ENCODE measurements at places on chromosomes 16 and 17.

DNA sequence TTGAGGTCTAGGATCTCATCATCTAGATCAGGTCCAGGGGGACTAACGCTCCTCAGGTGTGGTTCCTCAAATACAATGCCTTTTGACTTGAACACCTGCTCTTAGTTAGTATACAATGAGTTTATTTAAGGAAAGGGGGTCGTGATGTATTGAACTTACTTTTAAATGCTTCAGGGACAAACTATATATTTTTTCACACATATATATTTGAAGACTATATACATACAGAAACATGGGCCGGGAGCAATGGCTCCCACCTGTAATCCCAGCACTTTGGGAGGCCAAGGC is 11.5 kb upstream of the USP32 start:
- no peak for DNase-seq

GRCh38 chr16:58615280-58615679 is 14.3 kb downstream of the CNOT1 start:
- no peak for DNase-seq

DNA sequence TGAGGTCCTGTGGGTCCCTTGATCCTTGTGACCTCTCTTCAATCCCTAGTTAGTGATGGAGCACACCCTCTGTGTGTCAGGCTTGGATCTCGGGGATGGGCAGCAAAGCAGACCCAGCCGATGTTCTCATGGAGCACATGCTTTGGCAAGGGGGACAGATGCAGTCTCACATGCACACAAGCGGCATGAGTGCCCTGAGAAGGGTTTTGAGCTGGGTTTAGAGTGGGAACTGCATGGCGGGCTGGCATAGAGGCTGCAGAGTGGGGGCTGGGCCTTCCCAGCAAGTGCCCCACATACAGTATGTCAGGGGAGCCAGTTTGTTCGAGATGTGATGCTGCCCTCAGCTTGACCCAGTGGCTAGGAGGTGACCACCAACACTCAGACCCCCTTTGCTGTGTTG is 41.6 kb downstream of the B9D1 start:
- no peak for DNase-seq

- DNase-seq, result no peak
These were observed 18.2 kb downstream of the SCN4A start for GRCh38 chr17:63954402-63955063.

GRCh38 chr16:11329071-11329491 is 16.2 kb upstream of the RMI2 start:
- DNase-seq, result no peak

DNA sequence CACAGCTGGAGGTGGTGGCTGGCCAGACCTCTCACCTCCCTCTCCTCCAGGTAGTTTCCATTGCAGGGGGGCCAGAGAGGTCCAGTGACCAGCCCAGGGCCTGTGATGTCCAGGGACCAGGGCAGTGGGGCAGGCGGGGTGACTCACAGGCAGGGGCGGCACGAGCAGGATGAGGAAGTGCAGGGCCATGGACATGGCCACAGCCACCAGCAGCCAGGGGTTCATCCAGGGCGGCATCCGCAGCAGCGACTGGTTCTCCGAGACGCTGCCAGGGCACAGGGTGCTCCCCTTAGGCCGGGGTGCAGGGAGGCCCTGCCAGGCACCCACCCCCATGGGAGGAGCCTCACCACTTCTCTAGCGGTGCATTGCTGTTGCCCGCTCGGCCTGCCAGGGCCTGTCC is 12.9 kb upstream of the P2RX1 start:
- no peak for DNase-seq

- DNase-seq, result peak; percentile 40
These were observed 477 bp downstream of the CFAP20 start for GRCh38 chr16:58128711-58129096.

- no peak for DNase-seq
These were observed 153.4 kb upstream of the PLCG2 start for GRCh38 chr16:81625544-81626153.

DNA sequence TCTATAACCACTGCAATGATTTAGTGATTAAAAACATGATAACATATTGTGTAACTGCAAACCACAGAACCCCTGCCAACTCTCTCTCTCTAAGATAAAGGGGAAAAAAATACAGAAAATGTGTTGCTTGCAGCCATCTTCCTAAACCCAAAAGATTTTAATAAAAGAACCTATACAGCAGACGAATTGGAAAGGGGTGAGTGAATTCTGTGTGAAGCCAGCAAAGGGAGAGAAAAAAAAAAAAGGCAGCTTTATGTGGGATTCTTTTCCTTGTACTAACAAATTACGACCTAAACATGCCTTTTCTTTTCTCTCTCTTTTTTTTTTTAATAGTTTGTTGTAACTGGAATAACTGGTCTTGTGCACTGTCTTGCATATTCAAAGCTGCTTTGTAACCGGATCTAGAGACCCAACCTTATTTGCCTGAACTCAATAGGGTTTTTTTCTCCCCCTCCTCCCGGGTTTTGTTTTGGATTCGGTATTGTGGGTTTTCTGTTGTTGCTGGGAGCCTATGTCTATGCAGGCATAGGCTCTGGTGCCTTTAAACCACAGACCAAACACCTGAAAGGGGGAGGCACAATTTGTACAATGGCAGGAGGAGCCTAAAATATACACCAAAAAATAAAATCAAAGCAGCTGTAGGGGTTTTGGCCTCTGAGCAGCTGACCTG is 7.0 kb upstream of the ZFHX3 start:
- DNase-seq, result no peak

DNA sequence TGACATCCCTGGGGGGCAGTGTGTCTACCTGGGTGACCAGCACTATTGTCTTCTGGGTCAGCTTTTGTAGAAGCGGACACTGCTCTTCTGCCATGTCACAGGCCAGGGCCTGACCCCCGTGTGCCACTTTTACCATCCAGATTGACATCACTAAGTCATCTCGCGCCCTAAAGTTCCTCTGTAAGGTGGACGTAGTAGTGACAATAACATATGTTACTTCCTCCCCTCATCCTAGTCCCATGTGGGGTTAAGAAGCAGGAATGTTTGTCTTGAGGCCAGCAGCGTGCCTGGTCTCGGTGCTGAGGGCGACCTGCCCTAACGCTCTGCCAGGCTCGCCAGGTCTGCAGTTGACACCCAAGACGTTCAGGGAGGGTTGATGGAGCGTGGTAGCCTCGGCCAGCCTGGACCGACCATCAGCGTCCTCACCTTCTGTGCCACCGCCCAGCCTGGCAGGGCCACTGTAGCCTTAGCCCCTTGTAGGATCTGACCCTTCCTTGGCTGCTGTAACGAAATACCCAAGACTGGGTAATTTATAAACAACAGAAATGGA is 20.7 kb downstream of the GAA start:
- no peak for DNase-seq

DNA sequence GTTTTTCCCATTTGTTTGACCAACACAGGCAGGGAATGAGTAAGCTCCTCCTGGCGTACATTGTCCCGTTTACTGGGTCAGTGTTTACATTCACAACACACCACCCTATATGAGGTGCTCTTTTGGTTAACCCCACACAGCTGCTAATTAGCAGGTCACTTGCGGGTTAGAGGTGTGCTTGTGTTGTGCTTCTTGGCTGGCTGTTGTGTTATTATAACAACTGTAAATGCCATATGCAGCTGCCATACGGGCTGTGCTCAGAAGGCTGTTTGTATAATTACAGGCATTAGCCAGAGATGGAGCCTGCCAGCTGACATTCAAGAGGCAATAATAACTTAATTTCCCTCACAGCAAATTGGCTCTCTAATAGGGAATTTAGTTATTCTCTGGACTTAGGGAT is 205.1 kb upstream of the ELAC2 start:
- no peak for DNase-seq

- no peak for DNase-seq
These were observed 35.4 kb upstream of the RNF43 start for GRCh38 chr17:58452738-58453137.

- peak; percentile 36 for DNase-seq
These were observed 609 bp upstream of the ZNF750 start for GRCh38 chr17:82840431-82840831.

GRCh38 chr17:44267818-44268490 is at the start of gene SLC4A1:
Gene SLC4A1, minus strand, starts transcription at chr17:44268135. Its CDS starts 5,269 bp downstream, at chr17:44262866.
- DNase-seq, result no peak

DNA sequence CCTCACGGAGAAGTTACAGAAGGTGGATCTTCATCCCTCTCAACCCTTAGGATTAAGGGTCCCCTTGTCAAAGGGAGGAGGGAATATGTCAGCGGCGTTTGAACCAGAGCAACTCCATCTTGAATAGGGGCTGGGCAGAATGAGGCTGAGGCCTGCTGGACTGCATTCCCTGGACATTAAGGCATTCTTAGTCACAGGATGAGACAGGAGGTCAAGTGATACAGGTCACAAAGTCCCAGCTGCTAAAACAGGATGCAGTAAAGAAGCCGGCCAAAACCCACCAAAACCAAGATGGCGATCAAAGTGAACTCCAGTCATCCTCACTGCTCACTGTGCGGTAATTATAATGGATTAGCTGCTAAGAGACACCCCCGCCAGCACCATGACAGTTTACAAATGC is 36.7 kb downstream of the RBFOX3 start:
- no peak for DNase-seq

DNA sequence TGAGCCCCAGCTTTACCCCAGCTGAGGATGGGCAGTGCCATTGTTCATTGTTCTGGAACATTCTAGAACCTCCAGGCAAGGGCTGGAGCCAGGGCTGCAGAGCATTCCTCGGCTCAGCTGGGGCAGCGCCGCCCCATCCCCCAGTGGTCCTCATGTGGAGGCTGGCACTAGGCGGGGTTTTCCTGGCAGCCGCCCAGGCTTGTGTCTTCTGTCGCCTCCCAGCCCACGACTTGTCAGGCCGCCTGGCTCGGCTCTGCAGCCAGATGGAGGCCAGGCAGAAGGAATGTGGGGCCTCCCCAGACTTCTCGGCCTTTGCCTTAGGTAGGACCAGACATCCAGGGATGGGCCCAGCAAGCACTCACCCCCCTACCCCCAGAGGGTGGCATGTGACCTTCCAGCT is at the start of gene TMEM95:
Gene TMEM95 (plus strand): TSS at position 104 of the 400 bp plus-strand sequence. CDS start 49 bp downstream, at position 153.
- DNase-seq, result no peak

GRCh38 chr16:49158029-49158642 is 123.5 kb downstream of the CBLN1 start:
- DNase-seq, result peak; percentile 68

DNA sequence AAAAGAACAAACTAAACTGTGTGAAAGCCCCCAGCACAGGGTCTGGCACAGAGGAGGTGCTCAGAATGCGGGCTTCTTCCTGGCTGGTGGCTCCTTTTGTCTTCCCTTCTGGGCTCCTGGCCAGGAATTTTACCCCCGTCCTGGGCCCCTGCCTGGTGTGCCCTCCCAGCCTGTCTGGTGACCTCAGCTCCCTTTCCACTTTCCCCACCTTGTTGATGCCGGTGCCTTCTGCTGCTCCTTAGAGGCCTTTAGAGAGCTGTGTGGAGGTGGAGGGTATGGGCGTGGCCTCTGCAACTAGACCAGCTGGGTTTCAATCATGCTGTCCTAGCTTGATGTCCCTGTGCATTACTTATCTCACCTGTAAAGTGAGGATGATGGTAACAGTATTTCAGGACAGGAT is 16.8 kb downstream of the PIRT start:
- no peak for DNase-seq

DNA sequence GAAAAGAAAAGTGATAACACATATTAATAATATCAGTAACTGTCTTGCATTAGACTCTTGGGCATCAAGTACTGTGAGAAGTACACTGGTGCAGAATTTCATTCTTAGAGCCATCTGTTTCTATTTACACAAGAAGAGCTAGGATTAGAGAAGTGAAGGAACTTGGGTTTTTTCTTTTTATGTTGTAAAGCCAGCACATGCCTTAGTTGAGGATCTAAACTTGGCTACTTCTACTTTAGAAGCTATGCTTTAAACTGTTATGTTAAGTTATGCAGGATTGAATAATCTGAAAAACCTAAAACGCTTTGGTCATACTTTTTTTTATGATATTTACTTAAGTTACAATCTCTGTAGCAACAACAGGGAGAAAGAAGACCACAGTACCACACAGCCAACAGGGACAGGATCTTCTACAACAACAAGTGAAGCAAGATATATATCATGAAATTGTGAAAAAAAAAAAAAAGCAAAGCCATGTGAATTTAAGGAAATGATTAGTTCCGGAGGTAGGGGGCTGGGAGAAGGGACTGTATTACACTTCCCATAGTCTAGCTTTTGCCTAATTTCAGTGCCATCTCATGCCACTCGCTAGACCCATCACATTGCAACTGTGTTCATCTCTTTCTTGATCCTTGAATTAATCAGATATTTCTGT is 305.1 kb upstream of the GOT2 start:
- no peak for DNase-seq

- no peak for DNase-seq
These were observed 17.7 kb downstream of the TOX3 start for GRCh38 chr16:52529226-52529625.

GRCh38 chr17:2271985-2272702 is 31.4 kb downstream of the SMG6 start:
- no peak for DNase-seq

GRCh38 chr16:85675251-85675874 is 13.4 kb downstream of the GINS2 start:
- DNase-seq, result no peak

GRCh38 chr17:43822570-43823190 is 10.3 kb downstream of the MPP3 start:
- no peak for DNase-seq

GRCh38 chr17:77445760-77446532 is 305.2 kb downstream of the SEC14L1 start:
- DNase-seq, result no peak

GRCh38 chr17:18956581-18956980 is 4.6 kb downstream of the SLC5A10 start:
- DNase-seq, result no peak

DNA sequence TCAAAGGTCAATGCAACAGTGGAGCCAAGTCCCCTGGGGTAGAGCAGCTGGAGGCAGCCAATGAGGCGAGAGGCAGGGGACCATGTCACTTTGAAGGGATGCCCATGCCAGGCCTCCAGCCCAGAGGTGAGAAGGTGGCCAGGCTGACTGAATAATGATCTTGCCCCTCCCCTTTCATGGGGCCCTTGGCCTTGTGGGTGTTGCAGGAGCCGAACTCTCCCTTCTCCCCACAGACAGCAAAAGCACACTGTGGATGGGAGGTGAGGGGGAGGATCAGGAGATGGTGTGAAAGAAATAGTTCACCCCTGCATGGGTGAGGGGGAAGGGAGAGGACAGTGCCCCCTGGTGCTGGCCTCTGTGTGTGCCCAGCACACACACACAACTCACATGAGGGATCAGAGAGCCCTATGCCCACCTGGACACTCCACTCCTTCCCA is 15.8 kb upstream of the TBX21 start:
- no peak for DNase-seq

All from WTC11 (cell line).